Kidney tubule cell (primary cell): ENCODE measurements at places on chromosomes 5 and 9.

GRCh38 chr9:86575137-86575536, 220.9 kb upstream of the TUT7 start:
- DNase-seq, result no peak

- no peak for DNase-seq
These were observed 13.6 kb upstream of the CAST start for GRCh38 chr5:96648593-96648992.

- DNase-seq, result no peak
These were observed 477.8 kb downstream of the SPATA31A7 start for GRCh38 chr9:61667559-61668121.

- no peak for DNase-seq
These were observed 9.0 kb downstream of the NIPSNAP3B start for GRCh38 chr9:104772714-104773510.

GRCh38 chr5:100840370-100840769, 62.7 kb downstream of the ST8SIA4 start:
- DNase-seq, result peak; percentile 42

DNA sequence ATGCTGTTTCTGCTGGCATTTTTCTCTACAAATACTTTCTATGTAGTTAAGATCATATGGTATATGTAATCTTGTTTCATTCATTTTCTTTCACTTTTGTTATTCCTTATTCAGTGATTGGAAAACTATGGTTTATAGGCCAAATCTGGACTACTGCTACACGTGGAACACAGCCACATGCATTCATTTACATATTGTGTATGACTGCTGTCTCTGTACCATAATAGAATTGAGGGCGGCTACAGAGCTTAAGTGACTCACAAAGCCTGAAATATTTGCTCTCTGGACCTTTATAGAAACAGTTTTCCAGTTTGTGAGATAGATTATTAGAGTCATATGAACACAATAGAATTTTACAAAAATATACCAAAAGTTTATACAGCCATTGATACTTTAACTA, 133.6 kb upstream of the CDKN2B start:
- no peak for DNase-seq

GRCh38 chr5:80871541-80871961, 88.6 kb upstream of the RASGRF2 start:
- peak; percentile 69 for DNase-seq

- DNase-seq, result no peak
These were observed 159.4 kb upstream of the S1PR3 start for GRCh38 chr9:88831713-88832407.

- DNase-seq, result no peak
These were observed 1767.7 kb downstream of the EFNA5 start for GRCh38 chr5:105903069-105903468.

DNA sequence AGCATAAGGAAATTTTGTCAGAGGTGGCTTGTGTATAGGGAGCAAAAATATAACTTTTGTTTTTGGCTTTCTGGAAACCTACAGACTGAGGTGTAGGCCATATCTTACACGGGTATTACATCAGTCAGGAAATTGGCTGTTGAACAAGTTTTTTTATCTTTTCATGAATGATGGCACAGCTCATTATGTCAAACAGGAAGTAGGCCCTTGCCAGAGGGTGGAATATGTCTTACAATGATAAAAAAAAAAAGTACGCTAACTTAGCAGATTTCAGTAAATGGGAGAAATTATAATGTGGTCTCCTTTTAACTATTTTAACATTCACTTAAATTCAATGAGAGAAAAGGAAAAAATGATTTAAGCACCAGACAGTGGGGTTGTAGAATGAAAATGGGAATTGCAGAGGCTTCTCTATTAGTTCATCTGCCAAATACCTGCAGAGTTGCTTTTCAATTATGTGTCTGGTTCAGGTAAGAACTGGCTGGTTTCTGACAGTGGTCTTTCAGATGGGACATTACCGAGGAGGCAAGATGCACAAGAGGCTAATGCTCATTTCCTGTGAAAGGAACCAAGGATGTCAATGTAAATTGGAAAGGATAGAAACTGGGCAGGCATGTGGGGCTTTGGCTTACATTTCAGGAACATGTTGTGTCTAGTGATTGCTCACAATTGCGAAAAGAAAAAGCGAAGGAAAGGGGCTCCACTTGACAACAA, 169.9 kb downstream of the NNT start:
- peak; percentile 35 for DNase-seq

DNA sequence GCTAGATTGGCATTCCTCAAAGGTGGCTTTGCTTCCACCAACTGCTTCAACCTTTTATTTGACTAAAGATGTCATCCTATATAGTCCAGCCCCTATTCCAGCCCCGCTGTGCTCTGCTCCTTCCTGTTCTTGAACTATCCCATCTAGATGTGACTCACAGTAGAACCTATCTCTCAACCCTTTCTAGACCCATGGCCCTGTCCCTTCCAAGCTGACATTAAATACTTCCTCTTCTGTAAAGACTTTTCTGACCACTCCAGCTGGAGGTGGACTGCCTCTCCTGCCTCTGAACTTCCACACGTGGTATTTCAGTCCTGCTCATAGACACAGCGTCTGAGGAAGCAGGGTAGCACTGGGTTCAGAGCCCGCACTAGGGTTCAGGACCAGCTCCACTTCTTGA, 32.4 kb downstream of the OSTF1 start:
- DNase-seq, result no peak

GRCh38 chr5:119343052-119343451, 12.8 kb upstream of the TNFAIP8 start:
- DNase-seq, result no peak

DNA sequence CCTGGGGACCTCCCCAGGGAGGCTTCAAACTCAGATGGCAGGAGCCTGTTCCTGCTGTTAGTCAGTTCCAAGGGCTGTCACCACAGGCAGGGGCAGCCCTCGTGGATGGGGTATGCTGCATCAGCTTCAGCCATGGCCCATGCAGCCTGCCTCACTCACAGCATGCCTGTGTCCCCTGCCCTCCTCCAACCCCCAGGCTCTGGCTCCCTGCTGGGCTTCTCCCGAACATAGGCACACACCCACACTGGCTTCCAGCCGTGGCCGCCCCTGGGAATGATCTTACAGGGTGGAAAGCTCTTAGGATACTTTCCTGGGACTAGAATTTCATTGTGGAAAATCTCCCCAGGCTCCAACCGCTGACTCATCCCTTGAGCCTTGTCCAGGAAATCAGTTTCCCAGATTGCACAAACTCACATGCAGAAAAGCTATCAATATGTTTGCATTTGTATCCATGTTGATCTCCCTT, 163.8 kb downstream of the SEC61B start:
- no peak for DNase-seq

GRCh38 chr9:7910426-7911020, 110.9 kb upstream of the DMAC1 start:
- DNase-seq, result peak; percentile 6

- no peak for DNase-seq
These were observed 82.6 kb downstream of the DOCK2 start for GRCh38 chr5:169719360-169720314.

- no peak for DNase-seq
These were observed 16.5 kb downstream of the NEK6 start for GRCh38 chr9:124274226-124274625.

DNA sequence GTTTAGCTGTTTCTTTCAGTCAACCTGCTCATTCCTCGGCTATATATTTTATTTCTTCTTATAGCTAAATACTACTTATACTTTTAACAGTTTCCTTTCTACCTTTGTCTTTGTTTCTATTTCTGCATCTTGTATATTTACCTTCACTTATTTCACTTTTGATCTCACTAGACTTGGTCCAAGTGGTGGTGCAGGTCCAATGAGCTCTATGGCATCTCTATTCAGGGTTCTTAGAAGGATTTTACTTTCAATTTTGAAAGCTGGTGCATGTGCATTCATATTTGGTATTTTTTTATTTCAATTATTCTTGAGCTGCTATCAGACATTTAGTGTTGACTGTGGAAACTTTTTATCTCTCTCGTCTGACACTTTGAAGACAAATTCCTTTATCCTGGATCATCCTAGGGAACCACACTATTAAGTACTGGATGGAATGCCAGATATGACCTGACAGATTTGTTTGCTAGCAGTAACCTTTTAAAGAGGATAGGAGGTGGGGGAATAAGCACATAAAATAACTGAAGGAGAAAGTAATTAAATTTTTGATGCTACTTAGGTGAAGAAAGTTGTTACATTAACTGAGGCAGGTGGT, 123.1 kb upstream of the PJA2 start:
- DNase-seq, result no peak

DNA sequence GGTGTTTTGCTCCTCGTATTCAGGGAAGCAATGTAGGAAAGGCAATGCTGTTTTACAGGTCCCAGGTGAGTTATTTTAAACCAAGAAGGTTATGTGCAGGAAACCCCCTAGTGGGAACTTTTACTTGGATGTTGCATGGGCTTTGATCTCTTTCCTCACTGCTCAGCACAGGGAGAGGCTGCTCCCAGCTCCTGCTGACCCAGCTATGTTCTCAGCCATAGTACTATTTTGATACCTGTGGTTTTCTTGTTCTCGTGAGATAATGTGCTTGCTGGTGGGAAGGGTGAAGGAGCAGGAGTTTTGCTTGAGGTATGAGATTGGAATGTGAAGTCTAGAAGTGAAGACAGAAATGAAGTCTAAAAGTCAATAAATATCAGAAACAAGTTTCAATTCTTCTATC, 265.6 kb upstream of the FBXL7 start:
- peak; percentile 9 for DNase-seq

DNA sequence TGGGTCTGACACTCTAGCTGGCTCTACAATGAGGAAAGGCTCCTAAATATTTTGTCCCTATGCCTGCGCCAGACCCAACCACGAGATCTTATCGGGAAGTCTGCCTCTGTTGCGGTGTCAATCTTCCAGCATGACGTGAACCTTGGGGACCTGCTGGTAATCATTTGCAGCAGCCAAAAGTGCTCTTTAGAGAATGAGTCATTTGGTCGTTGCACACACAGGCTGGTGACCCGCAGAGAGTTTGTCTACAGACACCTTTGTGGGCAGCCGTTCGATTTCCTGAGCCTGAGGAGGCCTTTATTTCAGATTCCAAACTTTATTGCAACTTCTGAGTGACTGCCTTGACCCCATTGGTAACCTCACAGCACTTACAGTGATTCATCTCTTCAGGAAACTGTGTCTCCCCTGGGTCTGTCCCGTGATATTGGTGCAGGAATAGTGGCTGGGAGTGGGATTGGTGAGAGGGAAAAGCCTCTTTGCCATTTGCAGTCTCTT, 326.1 kb downstream of the NSG2 start:
- peak; percentile 76 for DNase-seq

DNA sequence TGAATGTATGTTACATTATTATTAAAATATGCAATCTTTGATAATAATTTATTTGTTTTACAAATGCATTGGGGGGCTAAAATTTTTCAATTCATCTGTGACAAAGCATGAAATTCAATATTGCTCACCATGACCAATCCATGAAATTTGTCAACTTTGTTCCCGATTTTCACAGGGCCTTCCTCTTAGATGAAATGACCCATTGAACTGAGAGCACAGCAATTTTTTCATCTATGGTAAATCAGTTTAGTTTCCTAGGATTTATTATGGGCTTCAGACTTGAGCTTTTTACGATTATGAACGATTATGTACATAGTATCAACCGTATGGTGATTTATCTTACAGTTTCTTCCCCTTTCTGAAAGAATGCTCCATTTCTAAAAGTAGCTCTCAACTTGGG, 157.3 kb downstream of the KIAA0825 start:
- DNase-seq, result no peak
